ENCODE measurements at places on chromosomes 4 and X.

GRCh38 chr4:127809173-127809800 is 27.2 kb downstream of the HSPA4L start:
- DNase-seq, result no peak

DNA sequence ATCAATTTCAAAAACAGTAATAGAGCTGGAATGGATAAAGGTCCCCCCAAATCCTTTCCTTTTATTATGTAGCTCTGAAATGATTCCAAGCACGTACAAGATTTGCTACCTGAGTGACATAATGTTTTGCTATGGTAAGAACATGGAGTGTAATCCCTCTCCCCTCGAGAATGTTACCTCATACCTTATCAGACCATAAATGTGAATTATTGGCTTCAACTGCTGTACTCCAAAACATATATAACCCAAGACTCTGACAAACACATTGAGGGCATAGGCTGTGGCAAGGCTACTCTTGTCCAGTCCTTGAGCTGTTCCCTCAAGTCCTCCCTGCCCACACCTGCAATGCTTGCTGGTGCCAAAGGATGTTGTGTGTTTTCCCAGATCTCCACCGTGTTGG is 286.9 kb downstream of the KCTD8 start:
- no peak for DNase-seq

DNA sequence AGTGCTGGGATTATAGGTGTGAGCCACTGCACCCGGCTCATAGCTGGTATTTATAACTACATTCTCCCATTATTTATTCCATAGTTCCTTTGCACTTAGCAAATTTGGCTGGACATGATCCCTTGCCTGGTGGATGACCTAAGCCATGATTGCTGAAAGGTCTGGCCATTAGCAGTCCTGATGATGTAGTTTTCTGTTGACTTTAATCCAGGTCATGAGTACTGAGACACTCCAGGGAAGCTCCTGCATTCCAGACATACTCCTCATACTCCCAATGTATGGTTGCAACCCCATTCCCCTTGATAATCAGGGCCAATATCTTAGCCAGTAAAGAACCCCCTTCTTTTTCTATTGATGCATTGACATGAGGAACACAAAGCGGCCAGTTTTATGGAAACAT is 24.4 kb upstream of the MGST2 start:
- DNase-seq, result no peak

DNA sequence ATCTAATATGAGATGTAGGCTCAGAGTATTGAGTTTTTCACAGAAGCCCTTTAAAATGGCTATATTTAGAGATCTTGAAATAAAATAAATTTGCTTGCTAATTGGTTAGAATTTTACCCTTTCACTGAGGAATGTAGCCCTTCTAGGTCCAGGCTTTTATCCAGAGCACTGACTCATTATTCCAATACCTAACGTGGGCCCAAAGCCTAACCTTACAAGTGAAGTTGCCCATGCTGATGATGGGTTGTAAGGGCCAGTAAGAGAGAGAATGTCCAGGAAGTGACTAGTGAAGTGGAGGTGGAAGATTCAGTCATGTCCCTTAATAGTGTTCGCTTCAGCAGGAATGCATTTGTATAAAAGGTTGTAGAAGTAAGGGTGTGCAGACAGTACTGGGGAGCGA is 155.9 kb downstream of the STIM2 start:
- no peak for DNase-seq

- DNase-seq, result no peak
These were observed 31.1 kb downstream of the ART3 start for GRCh38 chr4:76105652-76106051.

DNA sequence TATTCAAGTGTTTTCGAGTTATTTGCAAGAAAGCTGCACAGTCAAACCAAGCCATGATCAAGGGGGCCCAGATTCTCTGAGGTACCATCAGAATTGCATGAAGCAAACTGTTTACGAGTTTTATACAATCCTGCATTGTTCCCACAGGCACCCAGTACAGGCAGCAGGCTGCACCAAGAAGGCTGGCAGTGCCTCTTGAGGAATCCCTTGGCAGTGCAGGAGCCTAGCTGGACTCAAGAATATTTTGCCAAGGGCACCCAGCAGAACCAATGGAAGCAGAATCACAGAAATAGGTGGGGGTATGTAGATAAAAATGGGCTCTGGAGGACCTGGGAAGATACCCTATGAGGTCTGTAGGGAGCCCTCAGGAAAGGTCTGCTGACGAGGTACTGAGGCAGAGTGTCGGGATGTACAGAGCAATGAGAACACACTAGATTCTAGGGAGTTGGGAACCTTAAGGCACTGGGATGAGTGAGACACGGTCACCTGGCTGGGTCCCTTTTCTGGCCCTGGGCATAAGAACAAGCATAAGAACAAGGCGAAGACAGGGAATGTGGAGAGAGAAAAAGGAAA is 2.5 kb upstream of the PLP1 start:
- no peak for DNase-seq

- DNase-seq, result no peak
These were observed 4.5 kb downstream of the PCGF3 start for GRCh38 chr4:710116-710515.

GRCh38 chr4:17667253-17667652 is 52.8 kb downstream of the MED28 start:
- DNase-seq, result no peak

DNA sequence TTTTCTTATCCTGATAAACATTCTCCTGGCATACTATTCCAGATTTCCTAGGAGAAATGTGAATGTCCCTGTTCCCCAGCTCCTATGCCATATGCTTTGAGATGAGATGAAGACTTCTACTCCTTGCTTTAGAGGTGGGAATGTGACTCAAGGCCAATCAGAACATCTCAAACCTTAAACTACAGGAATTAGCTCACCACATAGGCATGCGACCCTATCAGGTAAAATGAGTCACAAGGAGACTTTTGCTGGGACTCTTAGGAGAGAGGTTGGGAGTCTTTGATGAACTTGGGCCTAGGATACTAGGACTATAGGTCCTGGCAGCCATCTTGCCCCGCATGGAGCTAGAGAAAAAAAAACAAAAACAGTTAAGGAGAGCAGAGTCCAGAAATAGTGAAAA is 5.8 kb upstream of the USO1 start:
- no peak for DNase-seq

GRCh38 chr4:25821899-25822298 is 40.9 kb downstream of the SEL1L3 start:
- no peak for DNase-seq

DNA sequence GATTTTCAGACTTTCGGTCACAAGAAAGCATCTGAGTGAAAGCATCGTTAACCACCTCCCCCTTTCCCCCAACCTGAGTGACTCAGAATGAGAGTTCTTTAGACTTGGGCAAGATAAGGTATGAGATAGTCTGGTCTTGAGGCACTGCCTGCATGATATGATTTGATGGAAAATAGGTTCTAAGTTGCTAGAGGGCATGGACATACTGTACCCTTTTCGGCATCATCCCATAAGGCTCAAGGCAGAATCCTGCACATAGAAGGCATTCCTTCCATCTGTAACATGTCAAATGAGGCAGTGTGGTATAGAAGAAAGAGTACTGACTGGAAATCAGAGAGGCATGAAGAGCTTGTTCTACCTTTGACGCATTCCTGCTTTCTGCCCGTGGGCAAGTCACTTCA is 16.8 kb upstream of the AMOT start:
- no peak for DNase-seq

DNA sequence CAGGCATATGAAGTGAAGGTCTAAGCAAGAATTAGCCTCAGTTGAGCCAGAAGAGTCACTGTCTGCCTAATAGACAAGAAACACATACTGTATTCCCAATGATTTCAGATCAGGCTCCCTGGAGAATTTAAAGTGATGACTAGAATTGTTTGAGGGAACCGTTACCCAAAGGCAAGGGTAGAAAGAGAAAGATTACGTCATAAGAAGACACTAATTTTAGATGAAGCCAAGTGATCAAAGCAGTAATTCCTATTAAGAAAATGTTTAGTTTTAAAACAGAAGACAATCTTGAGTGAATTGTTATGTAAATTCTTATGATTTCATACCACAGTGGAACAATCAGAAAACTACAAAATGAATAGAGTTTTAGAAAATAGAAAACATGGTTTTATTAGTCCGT is 194.5 kb upstream of the ARSJ start:
- no peak for DNase-seq

- DNase-seq, result no peak
These were observed 46.1 kb downstream of the MID1IP1 start for GRCh38 chrX:38847206-38847902.

GRCh38 chr4:19831644-19832285 is 419.9 kb upstream of the SLIT2 start:
- DNase-seq, result no peak

DNA sequence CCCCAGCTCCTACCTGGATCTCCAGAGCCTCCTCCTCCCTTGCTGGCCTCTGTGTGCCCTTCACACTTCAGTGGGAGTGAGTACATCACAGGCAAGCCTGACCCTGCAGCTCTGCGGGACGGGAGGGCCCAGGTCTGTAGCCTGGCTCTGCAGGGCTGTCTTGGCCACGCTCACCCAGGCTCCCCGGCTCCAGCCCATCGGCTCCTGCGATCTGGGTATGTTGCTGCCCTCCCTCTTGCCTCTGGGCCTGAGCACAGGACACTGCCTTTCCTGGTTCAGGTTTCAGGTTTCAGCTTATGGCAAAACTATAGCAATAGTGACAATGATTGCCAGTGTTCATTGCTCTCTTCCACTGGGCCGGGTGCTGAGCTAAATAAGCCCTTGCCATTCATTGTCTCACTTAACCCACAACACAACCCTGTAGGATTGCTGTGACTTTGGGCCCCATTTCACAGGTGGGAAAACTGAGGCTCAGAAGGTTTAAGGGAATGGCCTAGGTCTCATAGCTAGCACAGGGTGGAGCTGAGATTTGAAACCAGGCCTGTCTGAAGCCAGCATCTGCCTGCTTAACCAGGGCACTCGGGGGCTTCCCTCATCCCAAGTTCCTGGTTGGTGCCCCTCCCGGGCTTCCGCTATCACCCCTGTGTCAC is 44.6 kb upstream of the SORCS2 start:
- DNase-seq, result no peak

DNA sequence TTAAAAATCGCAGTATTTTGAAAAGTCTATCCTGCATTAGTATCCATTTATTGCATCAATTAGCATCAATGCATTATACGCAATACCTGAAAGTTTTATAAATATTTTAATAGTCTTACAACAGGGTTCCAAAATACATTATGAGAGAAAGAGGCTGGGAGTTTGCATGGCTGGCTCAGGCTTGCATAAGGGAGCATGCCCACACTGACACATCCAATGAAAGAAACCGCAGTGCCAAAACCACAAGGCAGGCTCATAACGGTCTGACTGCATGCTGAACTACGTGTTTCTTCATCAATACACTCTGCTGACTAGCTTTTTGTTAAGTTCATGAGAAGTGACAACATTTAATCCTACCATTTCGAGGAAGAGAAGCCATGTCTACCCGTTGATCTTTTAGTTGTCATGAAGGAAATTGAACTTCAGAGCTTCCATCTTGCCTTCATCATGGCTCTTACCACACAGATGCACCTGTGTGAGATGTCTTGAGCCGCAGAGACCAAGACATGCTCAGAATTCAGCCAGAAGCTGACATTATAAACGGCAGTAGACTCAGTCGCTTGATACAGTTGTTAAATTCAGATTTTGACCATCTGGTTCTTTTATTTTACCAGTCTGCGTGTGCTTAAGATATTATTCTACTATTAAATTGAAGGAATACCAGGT is 168.8 kb upstream of the FRG1 start:
- no peak for DNase-seq

DNA sequence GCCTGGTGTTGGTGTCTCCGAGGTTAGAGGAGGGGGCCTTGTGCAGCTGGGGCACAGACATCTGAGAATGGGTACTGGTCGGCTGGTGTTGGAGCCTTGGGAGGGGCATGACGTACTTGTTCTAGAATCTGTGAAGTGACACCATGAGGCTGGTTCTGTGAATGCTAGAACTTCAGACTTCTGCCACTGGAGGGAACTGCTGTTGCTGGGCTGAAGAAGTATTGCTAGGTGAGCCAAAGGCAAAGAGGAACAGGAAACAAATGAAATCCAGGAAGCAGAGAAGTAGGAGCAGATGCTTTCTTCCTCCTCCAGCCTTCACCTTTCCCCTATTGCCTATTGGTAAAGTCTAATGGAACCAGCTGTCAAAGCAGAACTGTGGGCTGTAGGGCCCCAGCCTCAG is 120.9 kb upstream of the DDIT4L start:
- DNase-seq, result no peak

DNA sequence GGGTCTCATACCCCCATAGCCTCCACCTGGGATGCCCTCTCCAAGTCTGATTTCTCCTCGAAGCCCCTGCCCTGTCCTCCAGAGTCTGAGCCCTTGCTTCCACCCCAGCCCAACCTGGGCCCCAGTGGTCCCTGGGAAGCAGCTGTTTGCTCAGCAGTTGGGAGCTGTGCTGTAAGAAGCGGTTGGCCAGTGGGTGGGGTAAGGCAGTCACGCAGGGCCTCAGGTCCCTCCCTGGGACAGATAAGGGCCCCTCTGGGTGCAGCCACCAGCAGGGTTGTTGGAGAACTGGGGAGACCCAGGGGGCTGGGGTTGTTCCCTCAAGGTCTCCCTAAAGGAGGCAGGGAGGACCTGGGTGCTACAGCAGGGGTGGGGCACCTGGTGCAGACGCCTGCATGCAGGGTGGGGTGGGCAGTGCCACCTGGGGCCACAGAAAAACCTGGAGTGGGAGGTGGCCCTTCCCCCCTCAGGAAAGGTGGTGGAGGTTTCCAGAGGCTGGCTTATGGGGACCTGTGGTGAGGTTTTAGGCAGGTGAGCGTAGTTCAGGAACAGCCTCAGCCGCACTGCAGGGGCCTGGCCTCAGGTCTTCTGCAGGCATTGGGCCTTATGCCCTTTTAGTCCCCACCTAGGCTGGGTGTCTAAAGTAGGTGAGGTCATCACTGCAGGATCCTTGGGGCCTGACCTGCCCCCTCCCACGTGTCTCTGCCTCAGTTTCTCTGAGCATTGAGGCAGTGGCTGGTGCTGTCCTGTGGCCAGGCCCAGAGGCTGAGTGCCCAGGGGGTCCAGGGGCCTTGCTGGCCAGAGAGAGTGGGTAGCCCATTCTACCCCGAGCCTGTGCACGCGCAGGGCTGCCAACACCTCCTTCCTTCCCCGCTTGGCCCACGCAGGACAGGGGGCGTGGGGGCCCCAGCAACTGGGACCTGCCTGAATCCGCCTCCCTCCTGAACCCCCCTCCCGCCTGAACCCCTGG is 3.1 kb upstream of the SLC26A1 start:
- no peak for DNase-seq

DNA sequence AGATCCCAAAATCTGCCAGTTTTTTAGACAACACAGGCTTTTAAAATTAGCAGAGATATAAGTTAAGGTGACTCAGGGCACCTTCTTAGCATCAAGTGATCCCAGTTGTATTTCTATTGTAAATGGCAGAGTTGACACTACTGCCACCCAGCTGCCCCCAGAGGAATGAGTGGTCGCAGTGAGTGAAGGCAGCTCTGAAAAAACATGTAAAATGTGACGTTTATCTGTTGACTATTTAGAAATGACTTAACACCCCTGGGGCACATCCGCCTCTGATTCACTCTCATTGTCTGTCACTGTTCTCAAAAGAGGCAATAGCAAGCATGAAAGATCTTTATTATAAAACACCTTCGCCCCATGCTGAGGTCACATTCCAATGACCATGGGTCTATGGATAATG is 592.4 kb downstream of the ACTRT1 start:
- DNase-seq, result no peak

DNA sequence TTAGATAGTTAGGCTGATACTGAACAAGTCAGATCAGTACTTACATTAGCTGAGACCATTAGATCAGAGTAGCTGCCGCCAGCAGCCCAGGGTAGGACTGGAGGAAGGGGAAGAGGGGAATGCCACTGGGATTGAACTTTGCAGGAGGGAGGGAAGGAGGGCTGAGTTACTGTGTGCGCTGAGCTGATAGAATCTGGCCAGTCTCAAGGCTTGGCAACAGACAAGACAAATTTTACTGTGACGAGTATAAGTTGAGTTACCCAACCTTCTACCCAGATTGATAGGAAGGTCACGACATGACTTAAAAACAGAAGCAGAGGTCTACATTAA is 372.1 kb downstream of the OPHN1 start:
- no peak for DNase-seq
